ENCODE measurements at places on chromosomes 7 and 10.

GRCh38 chr10:127117125-127117524 lies 79.3 kb downstream of the INSYN2A start:
- peak; percentile 77 for DNase-seq

DNA sequence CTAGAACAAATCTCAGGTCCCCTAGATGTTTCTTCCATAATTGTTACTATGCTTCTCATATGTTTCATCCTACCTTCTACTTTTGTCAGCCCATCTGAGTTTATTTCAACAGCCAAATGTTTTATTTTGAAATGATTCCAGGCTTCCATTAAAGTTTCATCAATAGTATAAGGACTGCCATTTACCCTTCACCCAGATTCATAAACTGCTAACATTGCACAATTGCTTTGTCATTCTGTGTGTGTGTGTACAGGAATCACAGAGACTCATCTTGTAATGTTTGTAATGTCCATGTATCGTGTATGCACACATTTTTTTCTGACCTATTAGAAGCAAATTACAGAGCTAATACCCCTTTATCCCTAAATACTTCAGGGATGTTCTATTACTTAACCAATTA lies 25.5 kb downstream of the MMRN2 start:
- DNase-seq = no peak

DNA sequence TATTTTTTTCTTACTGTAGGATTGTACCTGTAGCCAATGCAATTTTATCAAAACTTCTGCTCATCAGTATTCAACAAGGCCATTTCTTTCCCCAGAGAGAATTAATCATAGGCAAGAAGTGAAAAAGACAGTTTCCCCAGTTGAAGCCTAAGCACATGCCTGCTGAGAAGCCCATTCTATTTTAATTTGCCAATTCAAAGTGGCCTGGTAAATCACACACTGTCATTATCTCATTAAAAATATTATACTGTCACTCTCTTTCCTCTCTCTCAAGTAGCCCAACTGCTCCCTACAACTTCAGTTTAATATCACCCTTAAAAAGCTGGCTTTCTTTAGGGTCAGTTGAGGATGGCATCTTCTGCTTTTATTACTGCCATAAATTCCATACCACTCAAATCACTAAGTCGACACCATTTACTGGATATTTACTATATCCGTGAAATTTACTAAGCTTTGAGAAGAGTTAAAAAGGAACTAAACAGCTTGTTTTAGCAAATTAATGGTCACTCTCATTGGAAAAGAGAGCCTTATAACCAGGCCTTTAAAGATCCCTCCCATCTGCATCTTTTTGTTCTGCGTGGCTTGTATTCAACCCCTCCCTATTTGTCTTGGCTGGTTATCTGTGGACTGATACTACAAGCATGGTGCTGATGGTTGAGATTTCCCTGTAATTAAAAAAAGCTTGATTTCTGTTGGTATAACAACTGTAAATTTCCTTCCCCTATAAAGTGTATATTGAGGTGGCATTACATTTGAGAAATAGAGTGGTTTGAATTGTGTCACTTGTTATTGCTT lies 30.6 kb downstream of the COL28A1 start:
- no peak for DNase-seq

GRCh38 chr7:111593343-111593742 lies 31.1 kb upstream of the IMMP2L start:
- no peak for DNase-seq

GRCh38 chr7:52151559-52151958 lies 835.0 kb upstream of the COBL start:
- DNase-seq = no peak

GRCh38 chr7:2063563-2064260 lies 169.0 kb downstream of the MAD1L1 start:
- peak; percentile 61 for DNase-seq
